A549 treated with Mapracorat at 1 μM for 4 hours (cell line): ENCODE measurements at places on chromosomes 2 and 18. TPM values are rescaled to one million over a fixed set of nuclear protein-coding genes. Genes with fewer than 3 reads are reported as not detected.

SPATA3 gene
- total RNA-seq = not detected in 5 replicates

CYP27C1 gene
- 2.4 to 4.8 TPM (median 3.8 TPM) in 5 replicates for total RNA-seq

ALLC gene
- 0.07 TPM in 1 of 5 replicates, not detected in the others for total RNA-seq

BOLL gene
- not detected in 5 replicates for total RNA-seq

RAPGEF4 gene
- 0.20 to 0.29 TPM (median 0.23 TPM) in 5 replicates for total RNA-seq

OTOS gene
- total RNA-seq = not detected in 5 replicates

CSRNP3 gene
- not detected in 5 replicates for total RNA-seq

HSPD1 gene
- 567 to 637 TPM (median 602 TPM) in 5 replicates for total RNA-seq

NOL4 gene
- not detected in 5 replicates for total RNA-seq

CTNNA2 gene
- total RNA-seq = 0.23 to 0.49 TPM (median 0.40 TPM) in 5 replicates

REV1 gene
- 9.6 to 11.6 TPM (median 11.3 TPM) in 5 replicates for total RNA-seq

FHOD3 gene
- 2.2 to 2.8 TPM (median 2.4 TPM) in 5 replicates for total RNA-seq

SOX11 gene
- total RNA-seq = not detected in 5 replicates

TTR gene
- 0.28 TPM in 1 of 5 replicates, not detected in the others for total RNA-seq
